ENCODE measurements at places on chromosomes 13 and 19. TPM values are rescaled to one million over a fixed set of nuclear protein-coding genes. Genes with fewer than 3 reads are reported as not detected.

TJP3 gene
- not detected for total RNA-seq

DNA sequence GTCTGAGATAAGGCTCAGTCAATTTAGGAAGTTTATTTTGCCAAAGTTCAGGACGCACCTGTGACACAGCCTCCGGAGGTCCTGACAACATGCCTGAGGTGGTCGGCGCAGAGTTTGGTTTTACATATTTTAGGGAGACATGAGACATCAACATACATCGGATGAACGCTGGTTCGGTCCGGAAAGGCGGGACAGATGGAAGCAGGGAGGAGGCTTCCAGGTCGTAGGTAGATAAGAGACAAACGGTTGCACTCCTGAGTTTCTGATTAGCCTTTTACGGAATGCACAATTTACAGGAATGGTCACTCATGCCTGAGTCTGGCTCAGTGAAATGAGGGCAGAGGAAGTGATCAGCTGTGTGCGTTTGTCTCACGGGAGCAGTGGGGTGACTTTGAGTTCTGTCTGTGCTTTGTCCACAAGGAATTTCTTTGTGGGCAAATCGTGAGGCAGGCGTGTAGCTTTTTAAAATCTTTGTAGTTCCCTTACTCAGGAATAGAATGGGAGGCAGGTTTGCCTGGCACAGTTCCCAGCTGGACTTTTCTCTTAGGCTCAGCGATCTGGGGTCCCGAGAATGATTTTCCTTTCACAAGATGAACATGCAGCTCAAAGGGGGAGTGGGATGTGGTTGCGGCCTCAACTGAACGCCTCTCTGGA lies 36.2 kb downstream of the C13orf46 start:
- DNase-seq, result no peak

GRCh38 chr19:46068345-46069258 lies 27.8 kb upstream of the IGFL4 start:
- peak; percentile 82 for DNase-seq

DNA sequence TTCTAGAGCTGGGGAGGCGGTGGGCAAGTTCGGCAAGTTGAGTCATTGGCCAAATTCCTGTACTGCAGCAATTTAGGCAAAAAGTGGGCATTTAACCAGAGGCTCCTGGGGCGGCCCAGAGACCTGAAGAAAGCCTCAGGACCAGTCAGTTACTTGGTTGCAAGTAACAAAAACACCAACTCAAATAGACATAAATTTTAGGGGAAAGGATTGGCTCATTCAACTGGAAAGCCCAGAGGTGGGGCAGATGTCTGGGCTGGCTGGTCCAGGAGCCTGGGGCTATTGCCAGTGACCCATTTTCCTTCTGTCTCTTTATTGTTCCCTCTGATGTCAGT lies 97.1 kb downstream of the SIPA1L3 start:
- DNase-seq, result no peak
